Foreskin keratinocyte (primary cell): ENCODE measurements at places on chromosomes 12 and 14.

- no peak for DNase-seq
These were observed 100.2 kb upstream of the ARID2 start for GRCh38 chr12:45629292-45629691.

- no peak for DNase-seq
These were observed 122.7 kb downstream of the PAPOLA start for GRCh38 chr14:96624661-96625425.

- no peak for DNase-seq
These were observed 131.1 kb upstream of the VRK1 start for GRCh38 chr14:96666088-96666487.

- no peak for DNase-seq
These were observed 19.0 kb downstream of the SLC7A7 start for GRCh38 chr14:22796087-22796707.

GRCh38 chr14:33897382-33897781 lies 53.5 kb downstream of the EGLN3 start:
- DNase-seq: no peak

DNA sequence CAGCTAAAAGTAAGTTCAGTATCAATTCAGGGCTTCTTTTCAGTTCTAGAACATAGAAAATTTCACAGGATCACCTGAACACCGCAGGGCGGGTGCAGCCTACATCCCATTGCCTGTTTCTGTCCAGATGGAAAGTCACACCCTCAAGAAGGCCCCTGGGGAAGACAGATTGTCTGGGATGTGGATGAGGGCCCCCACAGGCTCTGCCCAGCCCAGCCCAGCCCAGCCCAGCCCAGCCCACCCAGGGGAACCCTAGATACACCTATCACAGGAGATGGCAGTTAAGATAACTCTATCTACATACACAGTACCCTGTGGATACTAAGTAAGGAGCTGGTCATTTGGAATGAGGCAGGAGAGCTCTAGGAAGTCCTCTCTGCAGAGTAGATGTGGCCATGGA lies 68.4 kb downstream of the DPF3 start:
- no peak for DNase-seq

GRCh38 chr14:72721083-72721482 lies 172.8 kb downstream of the DPF3 start:
- no peak for DNase-seq

GRCh38 chr12:70919176-70919575 lies 1.4 kb downstream of the PTPRR start:
- DNase-seq: no peak

- no peak for DNase-seq
These were observed 1.7 kb upstream of the DGLUCY start for GRCh38 chr14:91112194-91112593.
